ENCODE measurements at places on chromosomes 5 and 9.

GRCh38 chr5:14937254-14937653 lies 65.7 kb upstream of the ANKH start:
- no peak for DNase-seq

DNA sequence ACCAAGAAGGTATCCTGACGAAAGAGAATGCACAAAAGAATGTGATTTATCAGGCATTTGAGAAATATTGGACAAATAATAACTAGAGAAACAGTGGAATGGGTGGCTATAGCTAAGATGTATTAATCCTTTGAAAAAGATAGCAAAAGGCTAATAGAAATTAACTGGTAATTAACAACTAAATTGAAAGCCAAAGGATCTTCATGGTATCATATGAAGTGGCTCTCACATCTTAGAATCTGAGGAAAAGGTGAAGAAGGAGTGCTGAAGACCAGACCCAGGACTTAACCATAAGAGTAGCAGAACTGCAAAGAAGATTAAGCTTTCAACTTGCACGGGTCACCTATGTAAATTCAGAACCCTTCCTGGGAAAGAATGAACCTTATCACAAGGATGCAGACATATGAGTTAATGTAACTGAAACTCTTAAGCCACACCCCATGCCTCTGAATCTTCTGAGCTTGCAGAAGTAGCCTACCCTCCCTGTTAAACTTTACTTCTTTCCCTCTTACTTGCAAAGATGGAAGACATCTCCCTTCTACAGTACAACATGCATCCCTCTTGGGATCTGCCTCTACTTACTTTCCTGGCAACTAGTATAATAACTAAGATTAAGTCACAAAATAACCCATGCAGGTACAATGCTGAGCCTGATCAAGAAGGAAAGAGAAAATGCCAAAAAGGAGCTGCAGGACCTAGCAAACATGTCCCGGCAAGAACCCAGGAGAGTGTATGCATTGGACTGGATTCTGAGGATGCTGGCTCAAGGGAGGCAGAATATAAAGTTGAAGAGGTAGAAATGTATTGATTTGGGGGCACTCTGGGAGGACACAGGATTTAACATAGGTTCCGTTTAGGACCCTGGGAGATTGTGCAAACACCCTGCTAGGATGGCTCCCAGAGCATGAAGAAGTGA lies 395.5 kb upstream of the SLC30A5 start:
- DNase-seq: no peak

DNA sequence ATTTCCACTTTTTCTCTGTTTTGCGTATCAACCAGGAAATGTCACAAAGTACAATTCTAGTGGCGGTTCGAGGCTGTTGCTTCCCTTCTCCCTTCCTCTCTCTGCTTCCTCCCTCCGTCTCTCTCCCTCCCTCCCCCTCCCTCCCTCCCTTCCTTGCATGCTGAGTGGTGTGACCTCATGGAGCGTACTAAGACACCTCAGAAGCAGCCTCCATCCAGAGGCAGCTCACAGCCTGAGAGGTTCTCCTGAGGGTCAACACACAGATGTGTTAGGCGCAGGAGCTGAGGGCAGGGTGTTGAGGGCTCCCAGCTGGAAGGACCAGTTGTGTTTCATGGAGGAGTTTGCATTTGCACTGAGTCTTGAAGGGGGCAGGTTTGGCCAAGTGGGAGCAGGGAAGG lies 57.7 kb downstream of the COL5A1 start:
- no peak for DNase-seq

DNA sequence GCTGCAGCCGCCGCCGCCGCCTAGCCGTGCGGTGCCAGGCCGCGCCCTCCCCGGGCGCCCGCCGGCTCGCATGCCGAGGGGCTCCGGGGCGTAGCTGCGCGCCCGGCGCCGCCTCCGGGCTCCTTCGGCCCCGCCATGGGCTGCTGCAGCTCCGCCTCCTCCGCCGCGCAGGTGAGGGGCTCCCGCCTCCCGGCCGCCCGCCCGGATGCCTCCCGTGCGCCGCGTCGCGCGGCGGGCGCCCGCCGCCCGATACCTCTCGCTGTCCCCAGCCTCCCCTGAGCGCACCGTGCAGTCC lies 230 bp downstream of the SLC44A1 start:
- DNase-seq: no peak

DNA sequence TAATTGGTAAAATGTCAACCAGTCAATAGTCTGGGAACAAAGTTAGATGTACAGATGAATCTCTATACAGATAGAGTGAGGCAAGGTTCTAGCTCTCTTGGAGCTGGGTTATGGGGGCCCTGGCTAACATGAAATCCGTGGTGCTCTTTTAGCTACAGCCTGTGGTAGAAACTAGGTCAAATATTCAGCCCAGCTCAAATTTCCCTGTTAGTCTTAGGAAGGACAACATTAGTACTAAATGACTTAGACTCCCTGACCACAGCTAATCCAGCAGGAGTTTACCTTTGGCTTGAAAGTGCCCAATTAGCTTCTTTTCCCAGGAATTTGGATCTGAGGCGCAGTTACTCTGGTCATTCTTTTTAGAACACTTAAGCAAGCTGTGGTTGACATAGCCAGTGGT lies 170.5 kb downstream of the DMRTA1 start:
- DNase-seq: no peak

GRCh38 chr5:133344266-133344665 lies 268.1 kb downstream of the FSTL4 start:
- no peak for DNase-seq

DNA sequence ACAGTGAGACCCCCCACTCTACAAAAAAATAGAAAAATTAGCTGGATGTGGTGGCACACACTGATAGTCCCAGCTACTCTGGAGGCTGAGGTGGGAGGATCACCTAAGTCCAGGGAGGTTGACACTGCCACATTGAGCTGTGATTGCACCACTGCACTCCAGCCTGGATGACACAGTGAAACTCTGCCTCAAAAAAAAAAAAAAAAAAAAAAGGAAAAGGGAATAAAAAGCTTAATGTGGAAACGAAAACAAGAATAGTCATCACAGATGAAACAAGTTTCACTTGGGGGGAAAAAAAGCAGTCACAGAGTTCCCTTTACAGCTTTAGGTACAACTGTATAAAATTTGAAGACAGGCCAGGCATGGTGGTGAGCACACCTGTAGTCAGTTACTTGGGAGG lies 84.2 kb downstream of the FNBP1 start:
- no peak for DNase-seq

DNA sequence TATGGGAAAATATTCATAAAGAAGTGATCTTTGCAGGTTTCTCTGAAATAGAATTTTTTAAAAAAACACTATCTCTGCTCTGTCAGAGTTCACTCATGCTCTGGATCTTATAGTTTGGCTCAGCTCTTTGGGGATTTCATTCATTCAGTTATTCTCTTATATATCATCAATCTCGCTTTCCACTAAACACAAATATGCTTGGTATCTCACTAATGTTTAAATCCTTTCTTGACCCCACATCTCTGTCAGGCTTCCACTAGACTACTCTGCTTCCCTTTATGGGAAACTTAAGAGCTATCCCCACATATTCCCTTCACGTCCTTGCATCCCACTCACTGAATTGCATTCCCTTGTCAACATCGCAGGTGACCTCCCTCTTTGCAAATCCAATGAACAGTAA lies 396.1 kb downstream of the ENC1 start:
- DNase-seq: no peak

DNA sequence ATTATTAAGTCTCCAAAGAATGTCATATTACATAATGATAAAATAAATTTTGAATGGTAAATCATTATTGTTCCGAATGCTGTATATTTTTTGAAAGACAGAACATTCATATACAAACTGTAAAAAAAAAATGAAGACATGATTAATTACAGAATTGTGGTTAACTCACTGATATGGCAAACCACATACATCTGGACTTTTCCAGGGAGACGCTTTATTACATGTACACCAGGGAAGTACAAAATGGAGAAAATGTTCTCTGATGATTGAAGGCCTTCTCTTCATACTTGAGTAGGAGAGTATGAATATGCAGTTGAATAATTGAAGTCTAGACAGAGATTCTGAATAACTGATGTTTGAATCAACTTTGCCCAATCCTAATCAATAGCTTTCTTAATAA lies 1886.9 kb downstream of the EFNA5 start:
- DNase-seq: no peak

Data from stimulated activated CD8-positive, alpha-beta memory T cell treated with anti-CD3 and anti-CD28 coated beads, Interleukin-4, amount 100 ng/mL, for 1 hour (primary cell).